T-cell (primary cell): ENCODE measurements at places on chromosomes 6 and 20. TPM values are rescaled to one million over a fixed set of nuclear protein-coding genes. Genes with fewer than 3 reads are reported as not detected.

Gene KCNK5
- total RNA-seq = 1.1 TPM

Gene LAMA5
- total RNA-seq = 0.48 TPM

Gene OPRM1
- total RNA-seq = not detected

Gene FRMD1
- not detected for total RNA-seq

Gene SYCP2
- total RNA-seq = 3.3 TPM

Gene OR2H1
- not detected for total RNA-seq
